Muscle of arm (tissue), 14 donors: ENCODE measurements at places on chromosomes 5 and 9. TPM values are rescaled to one million over a fixed set of nuclear protein-coding genes. Genes with fewer than 3 reads are reported as not detected.

DNA sequence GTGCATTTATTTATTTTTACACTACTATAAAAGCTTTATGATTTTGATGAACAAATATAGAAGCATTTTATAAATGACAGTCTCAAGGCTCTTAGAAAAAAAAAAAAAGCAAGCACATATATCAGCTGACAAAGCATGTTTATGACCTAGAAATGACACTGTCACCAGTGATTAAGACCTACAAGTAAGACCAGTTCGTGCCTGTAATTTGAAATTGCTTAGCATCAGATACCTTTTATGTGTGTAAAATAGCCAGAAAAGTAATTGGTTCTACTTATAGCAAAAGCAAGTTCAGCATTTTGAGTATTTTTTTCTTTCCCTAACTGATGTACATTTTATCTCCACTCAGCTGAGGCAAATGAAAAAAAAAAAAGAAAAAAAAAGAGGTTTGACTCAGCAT is 808.4 kb downstream of the CDH18 start:
- no peak for DNase-seq

PCDHB10 gene
- polyA plus RNA-seq, result 5.2 TPM

CCNJL gene
- polyA plus RNA-seq, result 10.4 TPM

DNA sequence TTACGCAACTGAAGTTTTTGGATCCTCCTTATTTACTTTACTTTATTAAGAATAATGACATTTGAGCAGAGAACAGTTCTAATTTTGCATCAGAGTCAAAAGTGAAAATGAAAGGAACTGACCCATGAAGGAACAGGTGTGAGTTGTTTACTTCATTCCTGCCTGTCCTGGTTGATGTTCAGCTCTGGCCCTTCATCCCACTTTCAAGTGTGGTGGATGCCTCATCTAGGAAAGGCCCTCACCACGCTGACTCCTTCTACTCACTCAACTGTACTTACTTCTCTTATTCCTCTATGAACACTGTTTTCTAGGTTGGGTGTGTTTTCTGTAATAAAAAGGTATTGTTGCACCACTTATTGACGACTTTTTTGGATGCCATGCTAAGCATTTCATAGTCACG is 61.8 kb upstream of the PLEKHG4B start:
- DNase-seq, result no peak

ADAMTS16 gene
- polyA plus RNA-seq, result not detected

PRRC1 gene
- polyA plus RNA-seq, result 59.1 TPM

GRCh38 chr5:140222416-140222815 is 47.4 kb downstream of the CYSTM1 start:
- no peak for DNase-seq

DNA sequence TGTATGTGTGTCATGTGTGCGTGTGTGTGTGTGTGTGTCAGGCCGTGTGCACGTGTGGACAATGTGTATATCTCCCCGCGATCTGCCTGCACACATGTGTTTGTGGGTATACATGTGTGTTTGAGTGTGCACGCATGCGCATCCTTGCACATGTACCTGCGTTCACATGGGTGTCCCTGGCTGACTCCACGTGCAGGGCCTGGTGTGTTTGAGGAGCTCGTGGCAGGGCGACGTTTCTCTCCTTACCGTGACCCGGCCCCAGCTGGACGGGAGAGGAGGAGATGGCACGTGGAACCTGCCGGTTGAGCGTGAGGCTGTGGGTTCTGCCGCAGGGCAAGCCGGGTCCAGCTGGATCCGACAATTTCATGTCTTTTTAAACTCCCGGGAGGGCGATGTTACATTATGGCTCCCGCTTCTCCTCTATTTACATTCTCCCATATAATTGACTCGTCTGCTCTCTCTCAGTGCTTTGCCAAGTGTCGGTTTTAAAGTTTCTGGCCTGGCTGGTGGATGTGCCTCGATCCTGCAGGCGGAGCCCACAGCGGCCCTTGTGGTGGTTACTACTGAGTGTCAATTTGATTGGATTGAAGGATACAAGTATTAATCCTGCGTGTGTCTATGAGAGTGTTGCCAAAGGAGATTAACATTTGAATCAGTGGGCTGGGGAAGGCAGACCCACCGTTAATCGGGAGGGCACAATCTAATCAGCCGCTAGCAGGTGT is 5.9 kb downstream of the COL5A1 start:
- DNase-seq, result no peak

- peak; percentile 92 for DNase-seq
These were observed 64.2 kb downstream of the KLF4 start for GRCh38 chr9:107425101-107426025.

SLC35D2 gene
- not detected for polyA plus RNA-seq

- DNase-seq, result peak; percentile 61
These were observed 2.7 kb downstream of the NXNL2 start for GRCh38 chr9:88537761-88538091.
